ENCODE measurements at places on chromosomes 1 and 21.

DNA sequence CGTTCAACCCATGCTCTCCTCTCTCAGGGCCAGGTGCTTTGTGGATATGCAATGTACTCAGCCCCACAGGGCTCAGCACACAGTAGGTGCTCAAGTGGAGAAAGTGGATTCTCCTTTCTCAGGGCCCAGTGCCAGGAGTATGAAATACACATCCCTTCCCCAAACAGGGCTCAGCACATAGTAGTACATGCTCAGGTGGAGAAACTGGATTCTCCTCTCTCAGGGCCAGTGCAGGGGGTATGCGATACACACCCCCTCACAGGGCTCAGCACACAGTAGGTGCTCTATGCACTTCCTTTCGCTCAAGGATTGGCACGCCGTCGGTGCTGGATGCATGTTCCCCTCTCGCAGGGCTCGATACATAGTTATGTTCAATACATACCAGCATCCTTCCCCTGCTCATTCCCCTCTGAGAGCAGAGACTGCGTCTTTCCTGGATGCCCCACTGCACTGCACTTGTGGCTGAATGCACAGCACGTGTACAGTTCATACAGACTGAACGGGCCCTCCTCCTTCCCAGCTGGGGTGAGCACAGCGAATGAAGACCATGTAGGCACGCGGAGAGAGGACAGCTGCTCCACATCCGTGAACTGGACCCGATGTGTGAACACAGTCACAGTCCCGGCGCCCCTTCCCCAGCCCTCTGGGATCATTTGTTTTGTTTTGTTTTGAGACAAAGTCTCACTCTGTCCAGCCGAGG, 16.6 kb upstream of the DISP3 start:
- no peak for DNase-seq

GRCh38 chr1:109425391-109426280, 612 bp downstream of the PSMA5 start:
- DNase-seq: no peak

- DNase-seq: no peak
Observed at GRCh38 chr1:156402331-156403020, 33.5 kb downstream of the RHBG start.

DNA sequence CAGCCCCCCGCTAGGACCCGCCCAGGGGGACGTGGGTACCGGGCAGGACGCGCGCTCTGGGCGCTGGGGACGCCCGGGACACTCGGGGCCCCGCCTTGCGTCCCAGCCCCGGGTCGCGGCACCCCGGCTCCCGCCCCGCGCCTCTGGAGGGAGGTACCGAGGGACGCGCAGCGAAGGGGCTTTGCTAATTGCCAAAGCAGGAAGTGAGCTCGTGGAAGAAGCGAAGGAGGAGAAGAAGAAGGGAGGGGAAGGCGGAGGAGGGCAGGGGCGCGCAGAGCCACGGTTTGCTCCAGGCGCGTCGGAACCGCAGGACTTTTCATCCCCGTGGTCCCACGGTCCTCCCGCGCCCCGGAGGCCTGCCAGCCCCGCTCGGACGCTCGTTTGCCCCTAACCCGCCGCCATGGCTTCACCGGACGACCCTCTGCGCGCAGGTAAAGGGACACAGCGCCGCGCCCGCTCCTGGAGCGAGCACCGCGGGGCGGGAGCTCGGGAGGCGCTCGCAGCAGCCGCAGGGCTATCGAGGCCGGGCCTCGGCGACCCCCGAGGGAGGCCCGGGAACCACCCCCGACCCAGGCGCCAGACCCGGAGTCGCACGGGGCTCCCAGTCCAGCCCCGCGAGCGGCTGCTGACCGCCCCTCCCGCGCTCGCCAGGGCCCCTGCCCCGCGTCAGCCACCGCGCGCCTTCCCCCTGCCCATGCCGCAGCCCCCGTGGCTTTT, 1.3 kb downstream of the EDARADD start:
- no peak for DNase-seq

DNA sequence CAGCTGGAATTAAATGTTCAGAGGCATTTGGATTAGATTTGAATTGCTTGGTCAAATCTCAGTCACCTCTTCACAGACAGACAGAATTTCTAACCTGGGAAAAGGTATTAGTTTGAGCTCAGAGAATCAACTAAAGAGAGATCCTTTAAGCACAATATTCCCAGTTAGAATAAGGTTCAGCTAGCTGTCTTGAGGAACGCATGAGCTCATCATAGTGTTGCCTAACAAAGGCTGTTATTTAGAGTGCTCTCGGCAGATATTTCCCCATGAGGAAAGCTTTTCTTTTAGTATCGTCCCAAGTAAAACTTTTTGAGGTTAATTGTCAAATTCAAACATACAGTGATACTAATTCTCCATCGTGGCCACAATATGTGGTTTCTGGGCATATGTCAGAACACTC, 269.9 kb downstream of the HLX start:
- DNase-seq: no peak

GRCh38 chr1:15950763-15951295, 25.1 kb downstream of the ZBTB17 start:
- peak; percentile 49 for DNase-seq

GRCh38 chr1:117638759-117639158, 32.9 kb downstream of the TENT5C start:
- DNase-seq: no peak

DNA sequence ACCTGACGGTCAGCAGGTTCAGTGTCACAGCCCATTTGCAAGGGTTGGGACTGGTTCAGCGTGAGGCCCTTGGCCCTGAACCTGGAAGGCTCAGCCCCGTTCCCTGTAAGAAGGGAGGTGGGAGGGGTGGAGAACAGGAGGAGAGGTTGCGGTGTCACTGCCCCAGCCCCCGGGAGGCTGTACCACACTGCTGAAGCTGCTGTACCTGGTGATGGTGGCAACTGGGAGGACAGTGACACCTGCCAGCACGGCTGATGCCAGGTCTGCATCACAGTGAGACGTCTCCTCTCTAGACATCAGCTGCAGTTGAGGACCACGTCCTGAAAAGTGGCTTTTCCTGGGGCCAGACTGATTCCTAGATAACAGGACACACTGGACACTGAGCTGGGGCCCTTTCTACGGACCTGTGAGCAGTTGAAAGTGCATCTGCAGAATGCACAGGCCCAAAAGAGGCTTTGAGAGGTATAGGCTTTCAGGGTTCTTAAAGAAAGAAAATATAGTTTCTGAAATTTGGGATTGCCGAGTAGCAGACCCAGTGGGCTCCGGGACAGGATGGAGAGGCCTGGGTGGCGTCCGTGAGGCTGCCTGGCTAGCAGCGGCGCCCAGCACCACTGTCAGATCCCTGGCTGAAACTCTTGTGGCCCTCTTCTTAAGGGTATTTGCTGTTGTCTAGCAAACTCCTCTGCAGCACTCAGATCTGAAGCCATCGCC, 47.7 kb downstream of the COQ8A start:
- DNase-seq: no peak

DNA sequence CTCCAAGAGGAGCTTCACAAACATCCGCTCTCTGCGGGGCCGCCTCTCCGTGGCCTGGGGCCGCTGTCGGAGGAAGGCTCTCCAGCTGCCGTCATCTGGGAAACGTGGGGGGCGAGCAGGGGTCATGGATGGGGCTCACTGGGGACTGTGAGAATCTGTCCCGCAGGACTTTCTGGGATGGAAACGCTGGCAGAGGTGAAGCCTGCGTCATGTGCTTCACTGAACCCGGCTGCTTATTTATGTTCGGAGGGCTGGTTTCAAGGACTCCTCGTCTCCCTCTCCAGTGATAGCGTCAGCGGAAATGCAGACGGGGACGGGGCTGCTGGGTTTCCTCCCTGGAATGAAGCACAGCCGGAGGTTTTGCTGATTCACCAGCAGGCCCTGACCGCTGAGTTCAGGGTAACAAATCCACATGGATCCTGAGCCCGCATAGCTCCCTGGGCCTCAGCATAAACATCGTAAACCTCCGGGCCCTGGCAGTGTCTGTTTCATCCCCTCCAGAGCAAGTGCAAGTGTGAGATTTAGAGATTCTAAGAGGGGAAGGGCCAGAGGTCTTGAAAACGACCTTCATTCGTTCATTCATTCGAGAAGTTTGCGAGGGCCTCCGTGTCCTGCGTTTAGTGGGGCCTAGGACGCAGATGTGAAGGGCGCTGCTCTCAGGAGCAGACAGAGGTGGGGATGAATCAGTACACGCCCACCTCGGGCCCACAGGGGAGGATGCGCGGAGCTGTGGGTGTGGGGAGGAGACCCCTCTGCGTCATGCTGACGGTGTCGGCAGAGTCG, 7.0 kb upstream of the POFUT2 start:
- no peak for DNase-seq

GRCh38 chr1:20233866-20234265, 47.5 kb upstream of the PLA2G2C start:
- DNase-seq: no peak

GRCh38 chr1:208153386-208153785, 90.8 kb downstream of the PLXNA2 start:
- no peak for DNase-seq

GRCh38 chr1:217348960-217349664, 281.8 kb downstream of the GPATCH2 start:
- DNase-seq: no peak

All from keratinocyte (primary cell).